ENCODE measurements at places on chromosomes 16 and 17.

GRCh38 chr17:73336408-73337329 is 24.9 kb upstream of the CDC42EP4 start:
- no peak overlapping the region for H3K27ac ChIP-seq
- DNase-seq, result peak; percentile 68
- H3K36me3 ChIP-seq, result no peaks in the 10 kb centered on the region
- peaks cover 1% of the 10 kb centered on the region for H3K4me1 ChIP-seq
- H3K4me3 ChIP-seq, result no peak overlapping the region

- no peak overlapping the region for H3K27ac ChIP-seq
- no peaks in the 10 kb centered on the region for H3K36me3 ChIP-seq
- no peak overlapping the region for H3K4me3 ChIP-seq
These were observed 175.1 kb downstream of the MSI2 start for GRCh38 chr17:57431415-57431814.

GRCh38 chr17:72422505-72423285 is 301.9 kb downstream of the SOX9 start:
- no peaks in the 10 kb centered on the region for H3K4me1 ChIP-seq
- no peak overlapping the region for H3K4me3 ChIP-seq
- no peaks in the 10 kb centered on the region for H3K27me3 ChIP-seq
- H3K36me3 ChIP-seq, result no peaks in the 10 kb centered on the region

DNA sequence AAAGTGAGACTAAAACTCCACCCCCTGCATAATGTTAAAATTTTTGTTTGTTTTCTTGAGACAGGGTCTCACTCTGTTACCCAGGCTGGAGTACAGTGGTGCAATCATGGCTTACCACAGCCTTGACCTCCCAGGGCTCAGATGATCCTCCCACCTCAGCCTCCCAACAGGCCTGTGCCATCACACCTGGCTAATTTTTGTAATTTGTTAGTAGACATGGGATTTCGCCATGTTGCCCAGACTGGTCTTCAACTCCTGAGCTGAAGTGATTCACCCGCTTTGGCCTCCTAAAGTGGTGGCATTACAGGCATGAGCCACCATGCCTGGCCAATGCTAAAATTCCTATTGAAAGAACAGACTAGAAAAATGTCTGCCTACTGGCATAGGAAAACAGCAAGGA is 103.8 kb downstream of the TRIM37 start:
- DNase-seq, result no peak
- no peaks in the 10 kb centered on the region for H3K4me1 ChIP-seq
- H3K36me3 ChIP-seq, result peaks cover 3% of the 10 kb centered on the region
- H3K4me3 ChIP-seq, result no peak overlapping the region
- H3K27ac ChIP-seq, result no peak overlapping the region

- H3K36me3 ChIP-seq, result no peaks in the 10 kb centered on the region
- no peak for DNase-seq
- no peak overlapping the region for H3K27ac ChIP-seq
These were observed 17.1 kb downstream of the ANKRD11 start for GRCh38 chr16:89473136-89473712.

DNA sequence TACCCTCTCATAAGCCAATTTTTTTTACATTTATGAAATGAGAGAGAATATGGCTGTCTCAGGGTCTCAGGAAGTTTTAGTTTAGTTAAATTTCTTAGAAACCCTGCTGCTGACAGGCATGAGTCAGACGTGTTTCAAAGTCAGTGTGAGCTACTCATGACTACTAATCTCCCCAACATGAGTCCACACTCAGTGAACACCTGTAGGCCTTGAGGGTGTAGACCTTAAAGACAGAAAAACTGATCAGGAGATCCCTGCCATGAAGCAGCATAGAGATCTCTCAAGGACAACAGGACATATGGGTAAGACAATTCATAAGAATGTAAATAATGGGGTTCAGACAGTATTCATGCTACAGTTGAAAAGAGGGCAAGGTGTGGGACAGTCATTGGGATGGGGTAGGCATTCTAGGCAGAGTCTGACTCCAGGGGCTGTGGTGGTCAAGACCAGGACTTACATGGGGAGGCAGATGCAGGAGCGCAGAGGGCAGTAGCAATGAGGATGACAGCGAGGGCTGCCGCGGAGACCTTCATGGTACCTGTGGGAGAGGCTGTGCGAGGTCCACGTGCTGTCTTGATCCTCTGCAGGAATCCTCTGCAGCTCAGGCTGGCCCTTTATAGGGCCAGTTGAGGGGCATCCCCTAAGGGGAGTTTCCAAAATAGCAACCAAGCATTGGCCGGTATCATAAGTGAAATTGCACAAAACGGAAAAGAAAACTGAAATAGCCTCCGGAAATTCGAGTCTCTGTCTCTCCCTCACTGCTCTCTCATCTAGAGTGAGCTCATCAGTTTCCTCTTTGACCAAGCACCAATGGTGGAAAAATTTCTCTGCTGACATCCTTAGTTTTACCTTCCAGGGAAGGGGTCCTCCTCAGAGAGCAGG is at the start of gene CCL5:
Gene CCL5, minus strand, starts transcription at position 588 of the 882 bp plus-strand sequence.
- no peaks in the 10 kb centered on the region for H3K27me3 ChIP-seq
- DNase-seq, result no peak
- H3K27ac ChIP-seq, result no peak within 1 kb of the TSS

DNA sequence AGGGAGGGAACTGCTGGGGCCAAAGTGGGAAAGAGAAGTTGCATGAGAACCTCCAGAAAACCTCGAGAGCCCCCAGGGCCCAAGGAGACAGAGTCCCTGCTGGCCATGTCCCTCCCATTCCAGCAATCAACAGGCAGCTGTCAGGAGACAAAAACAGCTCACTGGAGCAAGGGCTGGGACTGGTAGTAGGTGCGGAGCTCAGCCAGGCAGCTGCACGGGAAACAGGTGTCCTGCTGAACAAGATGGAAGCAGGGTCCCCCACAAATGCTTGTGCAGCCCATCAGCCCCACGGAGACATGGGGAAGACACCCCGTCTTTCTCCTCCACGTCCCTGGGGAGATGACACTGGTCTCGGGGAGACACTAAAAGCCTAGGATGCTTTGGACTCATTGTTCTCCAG is 34.5 kb downstream of the SDK2 start:
- H3K4me1 ChIP-seq, result no peaks in the 10 kb centered on the region
- H3K4me3 ChIP-seq, result no peak overlapping the region
- H3K36me3 ChIP-seq, result no peaks in the 10 kb centered on the region
- no peak for DNase-seq
- H3K27me3 ChIP-seq, result no peaks in the 10 kb centered on the region
- no peak overlapping the region for H3K27ac ChIP-seq

- H3K36me3 ChIP-seq, result no peaks in the 10 kb centered on the region
- H3K4me1 ChIP-seq, result no peaks in the 10 kb centered on the region
- H3K27me3 ChIP-seq, result no peaks in the 10 kb centered on the region
- H3K4me3 ChIP-seq, result no peak overlapping the region
These were observed 255.6 kb downstream of the HS3ST3A1 start for GRCh38 chr17:13346081-13346533.

- H3K4me1 ChIP-seq, result no peaks in the 10 kb centered on the region
- DNase-seq, result peak; percentile 47
- no peaks in the 10 kb centered on the region for H3K36me3 ChIP-seq
- no peak overlapping the region for H3K4me3 ChIP-seq
- H3K27ac ChIP-seq, result no peak overlapping the region
These were observed 55.0 kb downstream of the VAT1L start for GRCh38 chr16:77843405-77843804.

DNA sequence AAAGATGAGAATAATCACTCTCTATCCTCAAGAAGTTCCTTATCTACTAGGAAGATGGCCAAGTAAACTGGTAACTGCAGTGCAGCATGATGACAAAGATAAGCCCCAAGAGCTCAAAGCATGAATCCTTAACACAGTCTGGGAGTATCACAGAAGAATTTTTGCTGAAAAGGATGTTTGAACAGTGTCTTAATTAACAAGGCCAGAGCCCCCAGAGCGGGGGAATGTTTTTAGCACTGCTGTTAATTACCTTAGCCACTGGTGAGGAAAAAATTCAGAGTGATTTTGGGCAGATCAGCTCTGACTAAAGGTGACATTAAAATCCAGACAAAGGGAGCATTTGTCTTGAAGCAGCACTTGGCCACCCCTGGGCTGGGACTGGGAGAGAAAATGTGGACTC is 30.1 kb downstream of the ADAMTS18 start:
- H3K36me3 ChIP-seq, result no peaks in the 10 kb centered on the region
- no peaks in the 10 kb centered on the region for H3K27me3 ChIP-seq
- H3K4me1 ChIP-seq, result no peaks in the 10 kb centered on the region
- no peak overlapping the region for H3K4me3 ChIP-seq

DNA sequence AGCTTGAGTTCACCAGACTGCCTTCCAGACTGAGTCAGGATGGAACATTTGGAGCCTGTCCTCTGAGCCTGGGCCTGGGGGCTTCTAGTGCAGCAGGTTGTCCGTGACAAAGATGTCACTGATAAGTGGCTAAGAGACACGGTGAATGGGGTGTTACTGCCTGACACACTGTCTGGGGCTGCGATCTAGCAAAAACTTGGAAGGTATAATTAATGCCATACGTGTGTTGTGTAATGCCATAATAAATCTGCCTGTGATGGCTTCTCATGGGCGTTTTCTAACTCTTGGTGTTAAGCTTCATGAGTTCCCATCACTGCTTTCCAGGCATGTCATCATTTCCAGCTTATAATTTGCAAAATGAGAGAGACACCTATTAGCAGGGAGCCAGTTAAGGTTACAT is 215.4 kb downstream of the UTP18 start:
- H3K27me3 ChIP-seq, result no peaks in the 10 kb centered on the region
- DNase-seq, result no peak
- H3K4me1 ChIP-seq, result no peaks in the 10 kb centered on the region
- H3K27ac ChIP-seq, result no peak overlapping the region
- H3K4me3 ChIP-seq, result no peak overlapping the region

DNA sequence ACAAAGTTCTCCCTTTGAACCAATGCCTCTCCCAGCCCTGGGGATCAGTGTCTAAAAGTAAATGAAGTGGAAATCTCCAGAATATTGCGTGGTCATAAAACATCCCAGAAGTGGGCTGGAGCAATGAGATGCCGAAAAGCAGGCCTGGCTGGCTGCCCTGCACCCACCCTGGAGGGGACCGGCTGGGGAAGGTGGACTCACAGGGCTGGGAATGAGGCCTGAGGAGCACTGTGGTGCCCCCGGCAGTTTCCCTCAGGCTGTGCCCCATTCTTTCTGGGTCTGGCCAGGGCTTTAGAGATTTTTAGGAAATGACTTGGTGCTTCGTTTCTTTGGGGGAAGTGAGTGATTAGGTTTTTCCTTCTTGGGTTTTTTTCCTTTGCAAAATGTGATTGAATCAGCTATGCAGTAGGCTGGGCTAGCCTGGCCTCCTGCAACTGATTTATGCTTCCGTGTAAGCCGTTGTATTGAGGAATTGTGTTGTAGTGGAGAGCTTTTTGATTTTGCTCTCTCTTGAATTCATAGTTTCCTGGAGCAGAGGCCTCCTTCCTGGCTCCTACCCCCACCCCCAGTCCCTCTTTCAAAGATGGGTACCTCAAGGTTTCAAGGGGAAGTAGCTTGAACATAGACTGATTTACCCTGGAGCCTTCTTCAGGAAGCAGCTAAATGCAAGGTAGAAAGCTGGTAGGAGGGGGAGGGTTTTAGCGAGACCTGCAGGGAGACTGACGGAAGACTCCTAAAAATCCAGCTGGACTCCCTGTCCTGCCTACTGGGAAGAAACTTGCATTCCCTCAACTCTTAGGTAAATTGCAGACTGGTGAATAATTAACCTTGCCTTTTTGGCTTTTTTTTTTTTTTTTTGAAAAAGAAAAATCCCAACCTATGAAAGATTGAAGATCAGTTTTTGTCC is 170.2 kb downstream of the RAB11FIP4 start:
- H3K4me1 ChIP-seq, result peaks cover 8% of the 10 kb centered on the region
- H3K36me3 ChIP-seq, result no peaks in the 10 kb centered on the region
- peak overlapping the region; percentile 48 for H3K27ac ChIP-seq
- DNase-seq, result no peak
- H3K4me3 ChIP-seq, result peak overlapping the region; percentile 53
- H3K27me3 ChIP-seq, result no peaks in the 10 kb centered on the region

DNA sequence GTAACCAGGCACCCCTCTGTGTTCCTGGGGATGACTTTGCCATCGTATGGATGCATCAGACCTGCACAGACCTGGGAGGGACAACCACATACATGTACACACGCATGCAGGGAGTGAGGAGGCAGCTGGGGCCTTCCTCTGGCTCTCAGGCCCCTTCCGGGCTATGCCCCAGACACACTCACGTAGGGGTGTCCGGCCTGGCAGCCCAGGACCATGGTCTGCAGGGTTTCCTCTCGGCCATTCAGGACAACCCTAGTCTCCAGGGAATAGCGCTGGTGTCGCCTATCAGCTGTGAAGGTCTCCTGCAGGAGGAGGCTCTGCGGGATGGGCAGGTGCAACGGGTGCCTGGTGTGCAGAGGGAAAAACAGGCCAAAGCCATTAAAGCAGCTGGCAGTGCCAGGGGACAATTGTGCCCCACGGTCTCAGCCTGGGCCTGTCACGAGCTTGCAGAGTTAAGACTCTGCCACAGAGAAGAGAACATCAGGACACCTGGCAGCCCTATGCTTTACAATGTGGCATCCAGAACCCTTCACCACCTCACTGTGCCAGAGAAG is 101.4 kb downstream of the RMI2 start:
- H3K4me1 ChIP-seq, result no peaks in the 10 kb centered on the region
- no peak for DNase-seq
- no peaks in the 10 kb centered on the region for H3K27me3 ChIP-seq
- H3K4me3 ChIP-seq, result no peak overlapping the region

GRCh38 chr16:4275861-4276260 is 3.0 kb upstream of the TFAP4 start:
- no peak overlapping the region for H3K27ac ChIP-seq
- no peak for DNase-seq
- no peaks in the 10 kb centered on the region for H3K36me3 ChIP-seq
- no peaks in the 10 kb centered on the region for H3K4me1 ChIP-seq
- no peaks in the 10 kb centered on the region for H3K27me3 ChIP-seq

DNA sequence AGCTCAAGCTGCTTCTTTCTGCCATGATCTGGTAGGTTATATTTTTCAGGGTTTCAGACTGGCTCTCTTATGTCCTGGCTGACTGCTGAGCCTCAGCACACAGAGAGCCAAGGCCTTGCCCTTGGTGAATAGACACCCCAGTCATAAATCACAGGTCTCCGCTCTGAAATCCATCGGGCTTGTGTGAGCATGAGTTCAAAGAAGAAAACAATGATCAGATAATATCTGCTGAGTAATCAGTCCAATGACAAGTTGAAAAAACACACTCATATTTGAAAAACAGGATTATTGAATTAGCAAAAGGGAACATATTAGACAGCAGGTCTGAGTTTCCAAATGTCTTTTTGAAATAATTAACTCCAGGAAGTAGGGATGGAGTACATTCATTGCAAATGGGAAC is 51.1 kb upstream of the NDRG4 start:
- no peak for DNase-seq
- no peaks in the 10 kb centered on the region for H3K36me3 ChIP-seq
- no peaks in the 10 kb centered on the region for H3K27me3 ChIP-seq

DNA sequence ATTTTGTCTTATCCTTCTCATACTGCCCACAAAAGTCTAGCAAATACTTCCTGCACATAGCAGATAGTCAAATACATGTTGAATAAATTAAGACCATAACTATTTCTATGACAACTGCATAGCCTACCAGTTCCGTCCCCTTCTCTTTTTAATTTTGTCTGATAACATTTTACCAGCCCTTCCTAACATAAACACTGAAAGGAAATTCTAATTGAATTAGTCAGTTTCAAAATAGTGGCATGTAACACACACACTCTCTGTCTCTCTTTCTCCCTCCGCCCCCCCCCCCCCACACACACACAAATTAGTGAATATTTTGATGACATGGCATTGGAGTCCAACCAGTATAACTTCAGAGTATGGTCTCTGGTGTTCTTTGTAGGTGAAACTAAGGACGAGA is 41.8 kb downstream of the TNRC6C start:
- no peak overlapping the region for H3K4me3 ChIP-seq
- H3K27me3 ChIP-seq, result no peaks in the 10 kb centered on the region
- no peaks in the 10 kb centered on the region for H3K4me1 ChIP-seq
- no peak overlapping the region for H3K27ac ChIP-seq
- H3K36me3 ChIP-seq, result peaks cover under 1% of the 10 kb centered on the region
